ENCODE measurements at places on chromosomes 2 and 18.

GRCh38 chr2:191302459-191303139, 57.4 kb downstream of the MYO1B start:
- DNase-seq: no peak

DNA sequence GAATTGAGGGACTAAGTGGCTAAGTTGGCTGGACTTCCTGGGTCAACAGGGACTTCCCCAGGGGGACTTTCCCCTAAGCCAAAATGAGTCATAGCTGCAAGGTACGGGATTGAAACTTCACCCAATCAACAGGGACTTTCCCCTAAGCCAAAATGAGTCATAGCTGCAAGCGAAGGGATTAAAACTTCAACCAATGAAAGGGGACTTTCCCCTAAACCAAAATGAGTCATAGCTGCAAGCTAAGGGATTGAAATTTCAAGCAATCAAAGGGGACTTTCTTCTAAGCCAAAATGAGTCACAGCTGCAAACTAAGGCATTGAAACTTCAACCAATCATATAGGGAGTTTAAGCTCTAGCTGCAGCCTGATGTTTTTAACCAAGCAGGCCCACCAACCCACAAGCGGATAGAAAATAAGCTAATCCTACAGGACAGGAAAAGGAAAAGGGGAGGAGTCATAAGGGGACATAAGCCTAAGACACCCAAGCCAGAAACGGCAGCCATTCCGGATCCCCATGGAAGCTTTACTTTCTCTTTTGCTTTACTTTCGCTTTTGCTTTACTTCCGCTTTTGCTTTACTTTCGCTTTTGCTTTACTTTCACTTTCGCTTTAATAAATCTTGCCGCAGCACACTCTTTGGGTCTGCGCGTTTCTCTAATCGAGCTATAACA, 1375.4 kb upstream of the CELF4 start:
- peak; percentile 57 for DNase-seq

DNA sequence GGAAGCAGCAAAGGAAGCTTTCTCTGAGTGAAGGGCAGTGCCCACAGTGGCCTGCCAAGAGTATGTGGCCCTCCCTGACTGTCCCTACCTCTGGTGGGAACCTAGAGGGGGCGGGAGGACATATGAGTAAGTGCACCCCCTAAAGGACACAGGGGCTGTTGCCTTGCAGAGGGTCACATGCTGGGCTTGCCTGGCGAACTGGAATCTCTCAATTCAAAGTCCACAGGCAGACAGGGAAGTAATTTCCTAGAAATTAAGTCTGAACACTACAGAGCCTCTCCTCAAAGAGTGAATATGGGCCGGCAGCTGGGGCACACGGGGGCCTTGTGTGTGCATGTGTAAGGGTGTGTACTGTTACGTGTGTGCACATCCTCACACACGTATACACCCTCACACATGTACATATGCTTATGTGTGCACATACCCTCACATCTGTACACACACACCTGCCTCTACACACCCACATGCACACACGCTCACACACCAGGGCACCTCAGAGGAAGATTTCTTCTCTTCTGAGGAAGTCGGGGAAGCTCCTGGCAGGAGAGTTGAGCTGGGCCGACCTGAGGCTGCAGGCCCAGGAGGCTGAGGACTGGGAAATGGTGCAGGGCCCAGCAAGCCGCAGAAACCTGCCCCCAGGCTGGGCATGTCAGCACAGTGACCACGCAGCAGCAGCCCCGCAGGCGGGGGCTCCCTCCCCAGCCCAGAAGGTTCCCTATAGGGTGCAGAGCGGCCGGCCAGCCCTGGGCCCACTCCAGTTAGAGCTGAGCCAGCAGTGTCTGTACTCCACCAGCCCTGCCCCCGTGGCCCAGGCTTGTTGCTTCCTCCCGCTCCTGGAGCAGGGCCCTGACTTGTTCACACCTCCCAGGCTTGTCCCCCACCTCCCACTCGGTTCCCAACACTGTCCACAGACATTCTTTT, 77.4 kb upstream of the TAF1B start:
- no peak for DNase-seq

DNA sequence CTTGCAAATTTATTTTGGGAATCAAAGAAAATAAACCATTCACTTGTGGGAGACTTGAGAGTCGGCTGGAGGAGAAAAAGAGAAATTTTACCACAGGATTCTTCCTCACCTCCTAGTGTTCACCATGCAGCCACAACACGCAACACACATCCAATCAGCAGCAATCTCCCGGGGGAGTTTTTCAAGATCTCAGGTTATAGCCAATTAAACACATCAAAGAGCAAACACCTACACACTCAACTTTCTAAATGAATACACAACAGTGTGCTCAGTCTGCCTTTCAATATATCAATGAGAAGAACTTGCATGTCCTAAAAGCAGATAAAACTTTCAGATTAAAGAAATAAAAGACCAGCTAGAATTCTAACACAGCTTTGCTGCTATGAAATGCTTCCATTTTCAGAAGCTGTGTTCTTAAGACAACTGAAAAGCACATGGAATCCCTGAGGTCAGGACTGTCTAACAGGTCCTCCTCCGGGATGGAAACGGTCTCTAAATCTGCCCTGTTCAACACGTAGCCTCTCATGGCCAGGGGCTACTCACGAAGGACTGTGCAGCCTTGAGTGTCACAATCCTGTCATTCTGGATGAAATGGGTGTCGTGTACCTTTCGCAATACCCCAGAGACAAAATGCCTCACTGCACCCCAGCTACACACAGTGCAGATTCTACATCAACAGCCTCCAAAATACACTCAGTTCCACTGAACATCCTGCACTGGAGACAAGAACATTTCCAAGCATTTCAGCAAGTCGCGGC, 84.2 kb downstream of the ZNF516 start:
- DNase-seq: no peak

GRCh38 chr2:215946586-215946985, 66.8 kb downstream of the MREG start:
- DNase-seq: no peak

- DNase-seq: no peak
These were observed 41.4 kb downstream of the FMNL2 start for GRCh38 chr2:152376385-152376784.

- no peak for DNase-seq
These were observed 17.9 kb upstream of the VPS4B start for GRCh38 chr18:63440219-63440618.

DNA sequence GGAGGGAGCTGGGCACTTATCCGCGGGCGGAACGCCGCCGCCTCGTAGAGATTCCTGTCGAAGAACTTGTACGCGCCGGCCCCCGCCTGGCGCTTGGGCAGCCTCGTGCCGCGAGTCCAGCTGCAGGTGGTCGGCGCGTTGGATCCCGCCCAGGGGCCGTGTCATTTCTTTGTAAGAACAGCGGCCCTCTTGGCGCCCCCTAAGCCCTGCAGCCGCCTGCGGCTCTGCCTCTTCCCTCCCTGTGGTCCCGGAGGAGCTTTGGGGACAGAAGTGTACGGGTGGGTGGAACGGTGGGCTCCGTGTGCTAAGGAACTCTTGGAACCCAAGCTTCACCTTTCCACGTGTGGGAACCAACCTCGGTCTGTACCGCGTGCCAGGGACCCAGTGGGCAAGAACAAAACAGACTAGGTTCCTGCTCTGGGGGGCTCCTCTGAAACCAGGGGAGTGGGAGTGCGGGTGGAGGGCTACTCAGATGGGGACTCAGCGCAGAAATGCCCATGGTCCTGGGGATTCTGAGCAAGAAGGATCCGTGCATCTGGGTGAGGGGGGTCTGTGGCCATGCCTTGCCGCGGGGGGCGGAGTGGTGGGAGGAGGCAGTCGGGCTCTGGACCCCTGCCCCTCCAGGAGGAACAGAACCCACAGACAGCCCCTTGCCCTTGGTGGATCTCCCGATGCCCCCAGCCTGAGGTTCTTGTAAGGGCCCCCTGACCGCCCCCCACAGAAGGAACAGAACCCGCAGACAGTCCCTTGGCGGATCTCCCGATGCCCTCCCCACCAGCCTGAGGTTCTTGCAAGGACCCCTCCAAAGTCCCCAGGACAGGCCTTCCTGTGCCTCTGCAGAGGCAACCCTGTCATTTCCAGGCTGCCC, 1.5 kb downstream of the GPC1 start:
- DNase-seq: no peak

DNA sequence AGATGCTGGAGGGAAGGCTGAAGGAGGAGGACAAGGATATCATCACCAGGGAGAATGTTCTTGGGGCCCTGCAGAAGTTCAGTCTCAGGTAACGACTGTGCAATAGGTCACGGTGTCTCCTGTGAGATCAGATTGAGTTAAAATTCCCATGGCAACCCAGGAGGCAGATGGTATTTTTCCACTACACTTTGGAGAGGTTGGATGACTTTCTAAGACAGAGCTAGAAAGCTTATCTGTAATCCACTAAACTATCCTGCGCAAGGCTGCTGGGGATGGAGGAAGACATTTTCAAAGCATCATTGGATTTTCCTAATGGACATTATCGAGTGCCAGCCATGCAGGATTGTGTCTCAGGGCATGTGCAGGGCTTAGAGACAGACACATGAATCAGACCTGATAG, 74.6 kb downstream of the ARMC9 start:
- no peak for DNase-seq

DNA sequence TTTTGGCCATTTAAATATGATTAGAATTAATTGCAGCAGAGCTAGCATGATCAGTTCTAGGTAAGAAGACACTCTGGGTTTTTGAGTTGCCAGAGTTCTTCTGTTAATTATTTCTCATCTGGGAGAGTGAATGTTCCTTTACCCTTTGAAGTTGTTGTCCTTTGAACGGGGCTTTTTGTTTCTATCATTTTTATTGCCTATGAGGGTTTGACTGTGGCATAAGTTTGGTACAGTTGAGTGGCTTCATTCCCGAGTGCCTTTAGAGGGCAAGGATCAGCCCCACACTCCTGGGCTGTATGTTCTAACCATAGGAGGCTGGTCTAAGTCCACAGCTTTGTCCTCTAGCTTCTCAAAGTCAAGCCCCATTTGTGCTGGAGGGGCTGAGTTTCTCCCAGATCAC, 804.3 kb downstream of the KCNJ3 start:
- DNase-seq: no peak

DNA sequence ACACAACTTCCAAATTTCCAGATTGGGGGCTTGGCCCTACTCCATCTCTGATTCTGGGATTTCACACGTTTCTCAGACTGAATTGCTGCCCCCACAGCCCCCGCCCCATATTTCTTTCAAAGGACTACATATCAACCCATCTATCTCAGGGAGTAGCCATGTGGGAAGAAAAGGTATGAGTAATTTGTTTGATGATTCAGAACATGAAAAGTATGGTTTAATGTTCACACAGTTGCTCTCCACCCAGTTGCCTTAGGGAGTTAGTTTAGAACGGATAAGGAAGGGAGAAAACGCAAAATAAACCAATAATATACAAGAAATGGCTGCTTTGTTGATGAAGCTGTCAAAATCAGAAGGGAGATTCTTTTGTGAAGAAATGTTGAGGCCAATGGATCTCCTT, 145.1 kb downstream of the PIEZO2 start:
- DNase-seq: no peak

GRCh38 chr2:165161510-165161909, 42.3 kb downstream of the SCN3A start:
- DNase-seq: no peak

GRCh38 chr2:227942021-227942420, 70.6 kb downstream of the DAW1 start:
- no peak for DNase-seq

- DNase-seq: no peak
These were observed 42.3 kb downstream of the DARS1 start for GRCh38 chr2:135942936-135943688.

DNA sequence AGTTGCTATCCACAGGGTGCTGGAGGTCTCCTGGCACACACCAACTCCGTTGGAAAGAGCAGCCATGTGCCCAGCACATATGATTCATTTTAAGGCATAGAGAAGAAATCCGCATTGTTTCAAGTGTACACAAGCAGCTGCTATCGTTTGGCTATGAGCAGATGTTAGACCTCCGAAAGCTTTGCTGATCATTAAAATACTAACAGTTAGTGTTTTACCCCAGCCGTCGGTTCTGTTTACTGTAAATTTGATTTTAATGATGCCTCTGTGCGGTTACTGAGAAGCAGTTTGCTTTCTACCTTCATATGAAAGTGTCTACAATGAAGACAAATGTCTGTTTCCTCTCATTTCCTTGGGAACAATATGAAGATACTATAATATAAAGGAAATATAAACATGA, 154.9 kb downstream of the PTGR3 start:
- no peak for DNase-seq

GRCh38 chr2:200159357-200159707, 147.2 kb upstream of the SPATS2L start:
- no peak for DNase-seq

- no peak for DNase-seq
These were observed 571.7 kb upstream of the FANCL start for GRCh38 chr2:58812771-58813344.

DNA sequence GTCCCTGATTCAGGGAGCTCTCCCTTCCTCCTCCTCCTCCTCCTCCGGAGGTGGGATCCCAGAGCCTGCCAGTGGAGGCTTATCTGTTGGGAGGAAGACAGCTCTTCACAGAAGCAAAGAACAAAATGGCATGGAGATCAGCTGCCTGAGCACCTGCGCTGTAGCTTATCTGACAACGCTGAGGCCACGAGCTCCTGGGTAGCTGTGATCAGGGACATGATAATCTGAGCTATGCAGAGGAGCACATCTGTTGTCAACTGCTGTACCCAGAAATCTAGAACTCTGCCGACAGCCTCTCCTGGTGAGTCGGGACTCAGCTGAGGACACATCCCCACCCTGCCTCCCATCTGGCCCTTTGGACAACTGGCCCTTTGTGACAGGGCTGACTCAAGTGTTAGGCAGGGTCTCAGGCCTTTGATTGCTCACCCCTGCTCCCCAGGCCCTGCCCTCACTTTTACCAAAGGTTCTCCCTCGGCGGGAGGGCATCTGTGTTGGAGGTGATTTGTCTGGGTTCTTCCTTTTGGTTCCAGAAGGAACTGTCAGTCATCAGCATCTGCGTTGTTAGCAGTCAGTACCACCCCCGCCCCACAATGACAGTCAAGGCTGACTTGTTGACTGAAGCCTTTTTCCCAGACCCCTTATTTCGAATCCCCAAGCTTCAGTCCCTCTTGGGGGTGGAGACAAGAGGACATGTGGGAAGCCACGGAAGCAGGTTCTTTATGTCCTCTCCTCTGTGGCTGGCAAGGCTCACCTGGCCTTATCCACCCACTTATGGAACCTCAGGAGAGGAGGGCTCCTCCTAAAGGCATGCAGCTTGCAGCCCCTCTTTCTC, 5.9 kb upstream of the CNNM3 start:
- DNase-seq: no peak

DNA sequence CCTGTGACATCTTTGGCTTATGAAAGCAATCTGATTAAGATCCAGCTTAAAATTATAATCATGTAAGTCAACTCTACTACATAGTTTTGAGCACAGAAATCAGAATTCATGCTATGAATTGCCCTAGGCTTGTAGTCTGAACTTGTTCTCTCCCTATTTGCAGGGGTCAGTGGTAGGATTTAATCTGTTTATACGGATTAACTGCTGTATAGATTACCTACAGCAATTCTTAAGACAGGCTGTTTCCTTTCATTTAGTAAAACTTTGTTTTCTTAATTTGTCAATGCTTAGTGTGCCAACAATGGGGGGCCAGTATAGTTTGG, 287.9 kb downstream of the PDE11A start:
- DNase-seq: no peak

GRCh38 chr2:234330902-234331301, 166.0 kb downstream of the ARL4C start:
- DNase-seq: no peak
